T-helper 1 cell (primary cell): ENCODE measurements at places on chromosomes 12 and 14.

DNA sequence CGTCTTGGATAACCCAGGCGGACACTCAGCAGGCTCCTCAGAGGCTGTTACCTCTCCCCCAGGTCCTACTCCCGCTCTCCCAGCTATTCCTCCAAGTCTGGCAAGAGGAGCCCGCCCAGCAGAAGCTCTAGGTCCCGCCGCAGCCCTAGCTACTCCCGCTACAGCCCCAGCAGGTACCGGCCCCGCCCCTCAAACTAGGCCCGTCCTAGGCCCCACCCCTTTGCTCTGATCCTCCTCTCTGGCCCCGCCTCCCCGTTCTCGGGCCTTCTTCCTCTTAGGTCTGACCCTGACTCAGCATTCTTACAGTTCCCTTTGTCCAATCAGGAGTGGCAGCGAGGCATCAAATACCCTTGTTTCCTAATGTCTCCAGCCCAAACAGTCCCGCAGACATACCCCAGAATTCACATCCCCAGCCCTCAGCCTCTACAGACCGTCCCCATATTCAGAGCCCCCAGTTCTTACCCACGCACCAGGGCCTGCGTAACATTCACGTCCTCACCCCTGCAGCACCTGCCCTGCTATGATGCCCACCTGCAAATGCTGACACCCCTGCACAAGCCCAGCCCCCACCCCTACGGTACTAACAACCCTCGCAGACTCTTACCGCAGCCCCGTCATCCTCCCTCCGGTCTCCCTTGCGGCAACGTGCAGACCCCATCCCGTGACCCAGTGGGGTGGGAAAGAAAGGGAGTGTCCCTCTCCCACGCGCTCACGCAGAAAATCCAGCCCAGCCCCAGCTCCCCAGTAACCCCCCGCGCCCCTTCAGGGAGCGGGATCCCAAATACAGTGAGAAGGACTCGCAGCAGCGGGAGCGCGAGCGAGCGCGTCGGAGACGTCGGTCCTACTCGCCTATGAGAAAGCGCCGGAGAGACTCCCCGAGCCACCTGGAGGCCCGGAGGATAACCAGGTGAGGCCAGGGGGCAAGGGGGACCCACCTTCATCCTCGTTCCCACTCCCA, 25.0 kb upstream of the HSPB8 start:
- no peak for DNase-seq

- DNase-seq, result no peak
Measured at GRCh38 chr14:104388541-104389325, 190.8 kb upstream of the C14orf180 start.

DNA sequence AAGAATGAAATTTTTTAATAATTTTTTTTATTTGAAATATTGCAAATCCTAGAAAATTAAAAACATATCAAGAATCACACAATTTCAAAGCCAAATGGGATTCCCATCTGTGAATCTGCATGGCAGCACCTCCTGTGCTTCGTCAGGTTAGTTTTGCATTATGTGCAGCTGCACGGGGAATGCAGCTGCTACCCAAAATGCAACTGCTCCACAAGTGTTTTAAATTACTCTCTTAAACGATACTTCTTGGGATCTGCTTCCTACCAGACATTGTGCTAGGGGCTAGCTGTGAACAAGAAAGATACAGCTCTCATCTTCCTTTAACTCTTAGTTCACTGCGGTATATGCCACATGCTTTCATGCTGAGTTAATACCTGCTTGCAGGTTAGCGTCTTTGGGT, 154.2 kb downstream of the CRADD start:
- no peak for DNase-seq

DNA sequence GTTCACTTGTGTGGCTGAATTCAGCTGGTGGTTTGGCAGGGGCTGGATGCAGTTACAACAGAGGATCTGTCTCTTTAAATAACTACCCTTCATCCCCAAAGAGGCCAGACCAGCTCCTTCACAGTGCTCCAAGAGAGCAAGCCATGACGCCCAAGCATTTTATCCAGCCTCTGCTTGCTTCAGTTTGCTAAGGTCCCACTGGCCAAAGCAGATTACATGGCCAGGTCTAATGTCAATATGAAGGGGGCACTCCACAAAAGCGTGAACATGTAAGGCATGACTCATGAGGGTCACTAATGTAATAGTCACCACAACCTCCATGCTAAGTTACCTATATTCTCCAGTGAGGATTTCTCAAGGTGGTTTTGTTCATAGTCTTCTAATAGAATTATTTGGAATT, 62.9 kb downstream of the MARK3 start:
- DNase-seq, result no peak

GRCh38 chr12:17680220-17680619, 409.8 kb downstream of the RERGL start:
- DNase-seq, result no peak

GRCh38 chr12:110245369-110245772, 35.7 kb upstream of the ATP2A2 start:
- peak; percentile 32 for DNase-seq

DNA sequence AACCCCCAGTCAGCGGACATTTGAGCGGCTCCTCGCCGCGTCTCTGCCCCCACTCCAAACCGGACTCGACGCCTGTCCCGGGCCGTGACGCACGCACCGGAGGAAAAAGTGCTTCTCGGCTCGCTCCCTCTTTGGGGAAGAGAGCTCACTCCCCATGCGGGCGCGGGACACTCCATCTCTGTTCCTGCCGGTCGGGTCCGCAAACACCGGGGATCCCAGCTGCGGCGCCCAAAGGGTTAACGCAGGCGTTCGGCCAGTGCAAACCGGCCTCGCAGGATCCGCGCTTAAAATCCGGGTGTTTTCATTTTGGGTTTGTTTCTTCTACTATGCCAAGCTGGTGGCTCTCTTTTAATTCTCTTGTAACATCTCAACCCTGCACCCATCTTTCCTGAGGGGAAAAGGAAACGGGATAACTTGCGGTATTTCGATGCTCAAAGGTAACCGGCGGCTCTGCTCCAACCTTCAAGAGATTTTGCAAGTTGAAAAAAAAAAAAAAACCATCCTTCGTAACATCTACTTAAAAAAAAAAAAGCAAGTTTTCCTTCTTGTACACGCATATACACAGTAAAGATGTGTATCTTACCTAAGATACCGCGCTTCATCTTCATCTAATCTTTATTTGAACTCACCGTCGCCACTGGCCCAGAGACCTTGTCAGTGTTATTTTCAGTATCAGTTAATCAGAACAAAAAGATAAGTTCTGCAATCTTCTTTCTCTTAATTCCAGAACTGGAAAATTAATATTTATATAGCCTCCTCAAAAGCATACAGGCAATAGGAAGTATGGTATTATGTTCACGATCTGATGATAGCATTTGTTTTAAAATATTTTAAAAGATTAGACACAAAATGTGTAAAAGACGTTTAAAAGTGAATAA, 1.6 kb upstream of the ATP2B1 start:
- peak; percentile 6 for DNase-seq

- no peak for DNase-seq
Measured at GRCh38 chr12:123227581-123228258, 5.2 kb downstream of the MPHOSPH9 start.

GRCh38 chr12:67288561-67288960, 19.4 kb downstream of the CAND1 start:
- DNase-seq, result no peak

DNA sequence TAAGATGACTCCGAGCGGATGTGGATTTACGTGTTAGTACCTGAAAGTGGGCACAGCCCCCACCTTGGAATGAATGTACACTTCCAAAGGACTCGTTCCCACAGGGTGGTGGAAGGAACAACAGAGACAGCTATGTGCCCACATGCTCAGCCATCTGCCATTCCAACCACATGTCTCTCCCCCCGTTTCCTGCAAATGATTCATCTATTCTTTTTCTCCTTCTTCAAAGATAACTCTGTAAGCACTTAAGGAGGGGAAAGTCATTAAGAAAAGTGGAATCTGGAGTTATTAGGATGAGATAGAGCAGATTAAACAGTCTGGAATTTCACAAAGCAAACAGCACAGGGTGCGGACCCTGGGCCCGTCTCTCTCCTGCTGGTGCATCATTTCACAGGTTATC, 18.5 kb upstream of the DUSP6 start:
- no peak for DNase-seq

GRCh38 chr12:3446653-3447270, 44.2 kb upstream of the PRMT8 start:
- DNase-seq, result no peak

DNA sequence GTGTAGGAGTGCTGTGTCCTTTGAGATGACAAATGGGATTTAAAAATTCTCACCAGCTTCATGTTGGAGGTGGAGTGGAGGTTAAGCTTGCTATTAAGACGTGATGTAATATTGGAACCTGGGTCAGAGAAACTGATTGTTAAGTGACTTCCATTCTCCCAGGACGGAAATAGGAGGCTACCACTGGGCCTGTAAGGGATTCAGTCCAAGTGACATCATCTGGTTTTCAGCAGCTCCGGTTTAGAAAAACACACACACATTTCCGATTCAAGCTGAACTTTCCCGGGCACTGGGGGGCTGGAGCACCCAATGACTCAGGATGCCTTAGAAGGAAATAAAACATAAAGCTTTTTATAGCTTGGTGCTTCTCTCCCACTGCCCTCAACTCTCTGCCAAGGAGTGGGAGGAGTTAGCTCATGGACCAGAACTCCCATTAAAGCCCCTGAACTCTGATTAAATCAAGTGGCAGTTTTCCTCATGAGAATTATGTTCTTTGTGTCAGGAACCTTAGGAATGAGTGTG, 12.4 kb downstream of the CALM1 start:
- no peak for DNase-seq

- no peak for DNase-seq
Measured at GRCh38 chr12:112199136-112199535, 73.8 kb downstream of the TRAFD1 start.

GRCh38 chr12:40903040-40903439, 210.8 kb downstream of the CNTN1 start:
- DNase-seq, result no peak

DNA sequence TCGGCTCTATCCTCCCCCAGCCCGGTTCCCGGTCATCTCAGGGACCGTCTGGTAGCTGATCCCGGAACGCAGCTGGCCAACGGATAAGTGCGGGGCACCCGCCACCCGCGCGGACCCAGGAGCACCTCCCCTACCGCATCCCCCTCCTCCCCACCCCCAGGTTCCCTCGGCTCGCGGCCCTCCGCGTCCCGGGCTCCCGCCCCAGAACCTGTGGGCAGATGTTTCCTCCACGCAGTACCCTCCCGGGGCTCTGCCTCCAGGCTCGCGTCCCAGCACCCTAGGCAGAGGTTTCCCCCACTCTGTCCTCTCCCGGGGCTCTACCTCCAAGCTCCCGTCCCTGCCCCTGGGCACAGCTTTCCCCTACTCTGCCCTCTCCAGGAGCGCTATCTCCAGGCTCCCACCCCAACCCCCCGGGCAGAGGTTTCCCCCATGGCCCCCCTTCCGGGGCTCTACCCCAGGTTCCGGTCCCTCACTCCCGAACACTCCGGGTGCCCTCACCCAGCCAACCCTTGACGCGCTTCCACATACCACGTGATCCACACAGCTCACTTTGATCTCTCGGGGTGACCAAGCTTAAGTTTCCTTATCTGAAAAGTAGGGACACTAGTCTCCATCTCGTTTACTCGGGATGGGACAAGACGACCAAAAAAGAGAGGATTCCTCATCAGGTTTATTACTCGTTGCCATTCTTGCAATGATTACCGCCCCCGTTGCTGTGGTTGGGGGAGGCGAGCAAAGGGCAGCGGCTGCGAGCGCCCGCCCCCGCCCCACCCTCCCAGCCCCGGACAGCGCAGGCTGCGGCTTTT, at the start of gene CCDC38:
Gene CCDC38 (minus strand): TSS at position 91 of the 806 bp plus-strand sequence. CDS start 6,105 bp downstream, outside the sequence.
- DNase-seq, result peak; percentile 70

DNA sequence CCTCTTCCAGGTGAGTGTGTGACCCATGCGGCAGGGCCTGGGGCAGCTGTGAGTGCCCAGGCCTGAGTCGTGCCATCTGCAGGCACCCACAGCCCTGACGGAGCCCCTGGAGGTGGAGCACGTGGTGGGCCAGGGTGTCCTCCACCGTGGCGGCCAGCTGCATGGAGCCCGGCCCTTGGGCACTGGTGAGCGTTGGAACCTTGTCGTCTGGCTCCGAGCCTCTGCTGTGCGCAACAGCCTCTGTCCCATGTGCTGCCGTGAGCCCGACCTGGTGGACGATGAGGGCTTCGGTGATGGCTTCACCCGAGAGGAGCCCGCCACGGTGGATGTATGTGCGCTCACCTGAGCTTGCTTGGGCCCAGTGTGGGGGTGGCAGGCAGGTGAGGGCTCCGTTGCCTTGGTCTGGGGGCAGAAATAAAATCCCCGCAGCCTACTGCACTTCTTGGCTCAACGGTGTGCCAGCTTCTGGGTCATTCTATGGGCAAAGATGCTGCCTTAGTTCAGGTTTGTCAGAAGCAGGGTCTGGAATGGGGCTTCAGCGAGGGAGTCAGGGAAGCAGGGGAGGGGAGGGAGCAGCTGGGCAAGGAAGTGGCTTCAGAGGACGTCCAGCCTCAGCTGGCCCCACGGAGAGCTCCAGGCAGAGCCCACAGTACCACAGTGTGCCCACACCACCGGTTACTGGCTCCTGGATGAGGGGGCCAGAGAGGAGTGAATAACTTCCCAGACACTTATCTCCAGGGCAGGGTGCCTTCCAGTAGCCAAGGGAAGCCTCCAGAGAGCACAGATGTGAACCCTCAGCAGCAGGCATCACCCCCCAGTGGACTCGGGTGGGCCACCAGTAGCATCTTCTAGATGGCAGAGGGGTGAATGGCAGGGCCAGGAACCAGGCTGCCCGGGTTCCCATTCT, 1.2 kb upstream of the ARL6IP4 start:
- DNase-seq, result no peak

DNA sequence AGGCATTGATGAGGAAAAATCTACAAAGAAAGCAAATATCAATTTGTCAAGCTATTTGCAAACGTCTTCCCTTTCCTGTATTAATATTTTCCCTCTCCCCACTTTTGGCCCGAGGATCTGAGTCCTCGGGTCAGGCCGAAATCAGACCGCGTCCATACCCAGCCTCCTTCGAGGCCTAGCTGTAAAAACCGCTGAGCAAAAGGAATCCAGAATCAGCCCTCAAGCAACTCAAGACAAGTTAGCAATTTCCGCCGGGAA, 353 bp upstream of the MAPK1IP1L start:
- no peak for DNase-seq

DNA sequence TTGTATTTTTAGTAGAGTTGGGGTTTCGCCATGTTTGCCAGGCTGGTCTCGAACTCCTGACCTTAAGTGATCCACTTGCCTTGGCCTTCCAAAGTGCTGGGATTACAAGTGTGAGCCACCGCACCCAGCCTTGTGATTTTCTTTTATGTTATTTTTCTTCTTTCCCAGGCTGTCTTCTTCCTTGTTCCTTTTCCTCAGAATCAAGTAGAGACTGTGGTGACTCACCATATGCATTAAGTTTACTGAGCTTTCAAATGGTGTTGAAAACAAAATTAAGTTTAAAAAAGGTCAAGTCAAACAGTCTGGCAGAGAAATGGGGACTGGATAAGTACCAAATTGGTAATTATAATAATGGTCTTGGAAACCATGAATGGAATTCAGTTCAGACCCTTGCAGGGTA, 5.7 kb downstream of the ARPC3 start:
- DNase-seq, result no peak

- no peak for DNase-seq
Measured at GRCh38 chr14:87783071-87783470, 209.9 kb downstream of the GALC start.

DNA sequence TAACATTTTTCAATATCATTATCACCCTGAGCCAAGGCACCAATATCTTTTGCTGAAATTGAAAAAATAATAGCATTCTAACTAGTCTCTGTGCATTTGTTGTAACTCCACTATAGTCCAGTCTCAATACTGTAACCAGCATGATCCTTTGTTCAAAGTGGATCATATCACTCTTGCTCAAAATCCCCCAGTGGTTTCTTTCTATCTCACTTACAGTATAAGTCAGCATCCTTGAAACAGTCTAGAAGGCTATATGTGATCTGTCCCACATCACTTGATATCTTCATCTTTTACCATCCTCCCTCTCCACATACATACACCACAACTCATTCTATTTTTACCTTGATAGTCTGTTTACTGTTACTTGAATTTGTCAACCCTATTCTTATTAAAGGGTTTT, 435.7 kb downstream of the CCER1 start:
- no peak for DNase-seq
